Common myeloid progenitor, CD34-positive (primary cell): ENCODE measurements at places on chromosomes 5 and 9.

- H3K27ac ChIP-seq: no peak overlapping the region
- DNase-seq: peak; percentile 73
- H3K27me3 ChIP-seq: no peaks in the 10 kb centered on the region
- no peaks in the 10 kb centered on the region for H3K36me3 ChIP-seq
- H3K4me1 ChIP-seq: no peaks in the 10 kb centered on the region
These were observed 32.5 kb downstream of the ANXA1 start for GRCh38 chr9:73183917-73184861.

DNA sequence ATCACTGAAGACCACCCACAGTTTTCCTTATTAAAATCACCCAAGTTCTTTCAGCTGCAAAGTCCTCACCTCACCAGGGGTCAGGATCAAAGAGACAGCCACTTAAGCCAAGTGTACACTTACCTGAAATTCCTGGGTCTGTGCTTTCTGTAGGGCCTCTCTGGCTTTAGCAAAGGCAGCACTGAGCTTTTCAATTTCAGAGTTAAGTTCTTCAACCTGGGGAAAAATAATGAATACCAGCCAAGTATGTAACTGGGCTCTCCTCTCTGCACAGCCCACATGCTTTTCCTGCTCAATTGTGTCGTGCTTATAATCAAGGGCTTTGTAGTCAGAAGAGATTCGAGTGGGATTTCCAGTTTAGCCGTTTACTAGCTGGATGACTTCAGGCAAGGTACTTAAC is 55.1 kb downstream of the CDK5RAP2 start:
- no peaks in the 10 kb centered on the region for H3K27me3 ChIP-seq
- H3K4me3 ChIP-seq: no peak overlapping the region
- DNase-seq: no peak
- no peaks in the 10 kb centered on the region for H3K4me1 ChIP-seq
- peaks cover 73% of the 10 kb centered on the region for H3K36me3 ChIP-seq
- no peak overlapping the region for H3K27ac ChIP-seq

DNA sequence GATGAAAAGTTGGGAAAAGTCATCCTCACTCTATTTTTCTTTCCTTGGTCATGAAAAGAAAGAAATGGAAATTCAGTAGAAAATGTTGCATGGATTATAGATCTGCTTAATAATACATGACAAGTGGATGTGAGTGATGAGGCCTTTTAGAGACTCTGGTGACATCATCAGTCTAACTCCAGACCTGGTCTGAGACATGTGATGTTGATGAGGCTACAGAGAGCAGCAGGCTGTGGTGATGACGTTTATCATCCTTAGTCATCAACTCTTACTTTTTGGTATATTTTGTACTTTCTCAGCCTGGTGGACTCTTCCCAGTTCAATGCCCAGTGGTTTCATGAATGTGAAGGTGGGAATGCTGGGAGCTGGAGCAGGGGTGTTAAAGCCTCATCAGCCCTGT is 116.4 kb downstream of the TTLL11 start:
- no peak overlapping the region for H3K4me3 ChIP-seq
- no peak overlapping the region for H3K27ac ChIP-seq
- no peaks in the 10 kb centered on the region for H3K4me1 ChIP-seq
- no peaks in the 10 kb centered on the region for H3K36me3 ChIP-seq

GRCh38 chr9:86281593-86282076 is 703 bp downstream of the ISCA1 start:
- peak overlapping the region; percentile 93 for H3K4me3 ChIP-seq
- H3K27ac ChIP-seq: peak overlapping the region; percentile 88
- no peaks in the 10 kb centered on the region for H3K27me3 ChIP-seq
- H3K36me3 ChIP-seq: peaks cover 7% of the 10 kb centered on the region
- DNase-seq: no peak

GRCh38 chr5:141716009-141716408 is 34.0 kb upstream of the ARAP3 start:
- no peaks in the 10 kb centered on the region for H3K27me3 ChIP-seq
- DNase-seq: no peak

DNA sequence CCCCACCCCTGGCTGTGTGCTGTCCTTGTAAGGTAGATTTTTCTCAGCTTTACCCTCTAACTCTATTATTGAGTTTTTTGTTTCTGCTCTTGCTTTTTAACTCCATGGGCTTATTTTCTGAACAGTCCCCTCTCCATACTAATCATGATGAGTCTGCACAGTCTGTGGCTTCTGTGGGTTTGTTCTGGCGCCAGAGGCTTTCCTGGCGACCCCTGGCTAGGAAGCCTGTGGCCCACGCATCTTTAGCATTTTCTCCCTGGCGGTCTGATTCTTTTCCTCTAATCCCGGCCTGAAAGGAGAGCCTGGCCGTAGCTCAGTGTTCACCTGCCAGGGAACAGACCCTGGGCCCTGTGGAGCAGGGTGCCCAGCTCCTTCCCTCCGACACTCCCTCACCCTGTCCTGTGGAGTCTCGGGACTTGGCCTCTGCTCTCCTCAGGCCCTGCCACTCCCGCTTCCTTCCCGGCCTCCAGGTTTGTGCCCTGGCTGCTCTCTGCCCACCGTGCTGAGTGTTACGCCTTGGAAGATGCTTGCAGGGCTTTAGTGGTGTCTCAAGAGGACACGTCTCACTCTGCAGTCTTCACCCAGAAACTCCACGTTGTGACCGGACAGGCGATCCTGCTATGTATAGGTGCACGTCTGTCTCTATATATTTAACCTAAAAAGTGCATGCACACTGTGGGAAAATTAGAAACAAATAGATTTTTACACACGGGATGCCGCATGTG is 31.7 kb upstream of the LRRC14B start:
- peak; percentile 45 for DNase-seq
- peaks cover 21% of the 10 kb centered on the region for H3K4me1 ChIP-seq
- H3K36me3 ChIP-seq: peaks cover 9% of the 10 kb centered on the region
- peaks cover 5% of the 10 kb centered on the region for H3K27me3 ChIP-seq

- no peaks in the 10 kb centered on the region for H3K4me1 ChIP-seq
- H3K27ac ChIP-seq: no peak overlapping the region
- H3K4me3 ChIP-seq: no peak overlapping the region
- no peak for DNase-seq
- H3K36me3 ChIP-seq: no peaks in the 10 kb centered on the region
These were observed 262.9 kb upstream of the TRPM3 start for GRCh38 chr9:71384343-71384742.

DNA sequence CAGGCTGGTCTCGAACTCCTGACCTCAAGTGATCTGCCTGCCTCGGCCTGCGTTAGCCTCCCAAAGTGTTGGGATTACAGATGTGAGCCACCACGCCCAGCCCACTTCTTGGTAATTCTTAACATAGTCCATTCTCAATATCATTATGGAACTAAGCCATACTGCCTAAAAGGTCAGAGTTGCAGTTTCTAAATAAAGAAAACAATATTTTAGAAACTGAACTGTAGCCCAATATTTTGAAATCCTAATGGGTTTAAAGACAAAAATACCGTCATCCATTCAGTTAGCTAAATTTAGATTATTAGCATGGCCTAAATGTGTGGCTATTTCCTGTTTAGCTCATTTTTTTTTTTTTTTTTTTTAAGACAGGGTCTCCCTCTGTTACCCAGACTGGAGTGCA is 99.5 kb downstream of the USP20 start:
- no peak overlapping the region for H3K4me3 ChIP-seq
- H3K4me1 ChIP-seq: peaks cover 31% of the 10 kb centered on the region
- H3K27ac ChIP-seq: no peak overlapping the region
- no peak for DNase-seq
- peaks cover 6% of the 10 kb centered on the region for H3K36me3 ChIP-seq
- H3K27me3 ChIP-seq: no peaks in the 10 kb centered on the region

GRCh38 chr5:121805911-121806310 is 45.8 kb upstream of the FTMT start:
- H3K36me3 ChIP-seq: no peaks in the 10 kb centered on the region
- no peak for DNase-seq
- no peak overlapping the region for H3K4me3 ChIP-seq
- H3K27me3 ChIP-seq: no peaks in the 10 kb centered on the region

- H3K27me3 ChIP-seq: peaks cover 22% of the 10 kb centered on the region
- DNase-seq: no peak
- H3K27ac ChIP-seq: no peak overlapping the region
- H3K4me1 ChIP-seq: no peaks in the 10 kb centered on the region
- peaks cover 19% of the 10 kb centered on the region for H3K36me3 ChIP-seq
These were observed 1.0 kb upstream of the MAMDC4 start for GRCh38 chr9:136850866-136851775.

DNA sequence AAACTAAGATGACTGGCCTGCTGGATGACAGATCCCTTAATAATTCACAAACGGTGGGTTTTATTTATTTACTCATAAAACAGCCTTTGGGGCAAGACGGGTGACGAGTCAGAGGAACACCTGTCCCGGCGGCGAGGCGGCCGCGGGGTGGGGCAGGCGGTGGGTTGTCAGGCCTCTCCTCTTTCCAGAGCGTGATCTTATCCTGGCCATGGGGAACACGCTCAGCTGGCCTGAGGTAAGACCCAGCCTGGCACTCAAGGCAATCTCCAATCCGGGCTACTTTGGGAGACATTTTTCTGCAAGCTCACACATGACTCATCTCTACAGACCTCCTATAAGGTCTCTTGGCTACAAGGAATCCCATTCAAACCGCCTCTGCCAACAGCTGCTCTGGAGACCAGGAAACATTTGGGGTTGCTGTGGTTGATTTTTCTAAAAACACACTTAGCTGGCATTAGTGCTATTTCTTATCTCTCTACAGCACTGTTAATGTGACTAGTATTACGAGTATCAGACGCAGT is 6.3 kb downstream of the RAPGEF1 start:
- H3K4me3 ChIP-seq: peak overlapping the region; percentile 56
- no peaks in the 10 kb centered on the region for H3K27me3 ChIP-seq
- H3K36me3 ChIP-seq: no peaks in the 10 kb centered on the region
- H3K27ac ChIP-seq: peak overlapping the region; percentile 75
- peak; percentile 94 for DNase-seq

GRCh38 chr9:69502671-69503301 is 169.4 kb downstream of the APBA1 start:
- no peak overlapping the region for H3K27ac ChIP-seq
- H3K4me3 ChIP-seq: no peak overlapping the region
- H3K27me3 ChIP-seq: no peaks in the 10 kb centered on the region
- no peak for DNase-seq
- H3K36me3 ChIP-seq: no peaks in the 10 kb centered on the region

DNA sequence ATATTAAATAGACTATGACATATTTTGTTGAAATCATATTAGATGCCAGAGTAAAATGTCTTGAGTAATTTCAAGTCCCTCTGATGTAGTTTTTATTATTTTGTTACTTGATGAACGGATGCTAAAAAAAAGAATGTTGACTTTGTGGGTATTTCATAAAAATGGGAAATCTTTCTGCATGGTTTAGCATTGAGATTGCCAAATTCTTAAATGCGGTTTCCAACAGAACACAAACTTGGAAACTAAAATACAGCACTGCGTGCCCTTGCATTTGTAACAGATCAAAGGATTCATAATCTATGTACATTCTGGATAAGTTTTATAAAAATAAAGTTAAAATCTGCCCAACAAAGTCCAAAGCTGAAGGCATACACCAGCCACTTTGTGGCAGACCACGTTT is 425.5 kb upstream of the DAB2 start:
- no peaks in the 10 kb centered on the region for H3K4me1 ChIP-seq
- H3K4me3 ChIP-seq: no peak overlapping the region
- no peaks in the 10 kb centered on the region for H3K36me3 ChIP-seq
- H3K27ac ChIP-seq: no peak overlapping the region
- no peak for DNase-seq

DNA sequence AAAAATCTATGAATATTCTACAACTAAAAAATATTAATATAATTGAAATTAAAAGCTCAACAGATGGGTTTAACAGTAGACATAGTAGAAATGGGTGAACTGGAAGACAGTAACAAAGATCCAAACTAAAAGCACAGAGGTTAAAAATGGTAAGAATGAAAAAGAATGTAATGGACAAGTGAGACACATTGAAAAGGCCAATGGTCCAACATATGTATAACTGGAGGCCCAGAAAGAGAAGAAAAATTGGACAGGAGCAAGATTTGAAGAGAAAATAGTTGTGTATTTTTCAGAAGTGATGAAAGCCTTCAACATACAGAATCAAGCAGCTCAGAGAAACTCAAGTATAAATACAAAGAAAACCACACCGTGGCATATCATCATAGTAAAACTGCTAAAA is 58.6 kb downstream of the PCDHGC5 start:
- no peak overlapping the region for H3K4me3 ChIP-seq
- H3K36me3 ChIP-seq: peaks cover 67% of the 10 kb centered on the region
- DNase-seq: peak; percentile 46
- peaks cover 2% of the 10 kb centered on the region for H3K4me1 ChIP-seq
- H3K27ac ChIP-seq: no peak overlapping the region
- no peaks in the 10 kb centered on the region for H3K27me3 ChIP-seq

DNA sequence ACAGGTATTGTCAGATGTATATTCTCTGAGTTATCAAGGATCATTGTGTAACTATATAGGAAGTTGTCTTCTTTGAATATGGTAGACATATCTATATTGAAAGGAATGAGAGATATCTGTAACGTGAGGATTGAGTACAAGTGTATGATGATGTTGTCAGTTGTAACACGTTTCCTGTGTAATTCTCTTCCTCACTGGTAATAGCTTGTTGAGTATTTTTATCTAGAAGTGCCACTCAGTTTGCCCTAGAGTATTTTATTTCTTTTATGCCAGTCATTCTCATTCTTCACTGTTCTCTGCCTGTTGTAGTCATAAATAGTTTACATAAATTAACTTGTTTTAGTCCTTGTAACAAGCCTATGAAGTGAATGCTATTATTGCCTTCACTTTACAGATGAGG is 172.1 kb downstream of the BAAT start:
- no peak overlapping the region for H3K4me3 ChIP-seq
- no peaks in the 10 kb centered on the region for H3K27me3 ChIP-seq
- H3K36me3 ChIP-seq: no peaks in the 10 kb centered on the region
- DNase-seq: no peak
- H3K27ac ChIP-seq: no peak overlapping the region

DNA sequence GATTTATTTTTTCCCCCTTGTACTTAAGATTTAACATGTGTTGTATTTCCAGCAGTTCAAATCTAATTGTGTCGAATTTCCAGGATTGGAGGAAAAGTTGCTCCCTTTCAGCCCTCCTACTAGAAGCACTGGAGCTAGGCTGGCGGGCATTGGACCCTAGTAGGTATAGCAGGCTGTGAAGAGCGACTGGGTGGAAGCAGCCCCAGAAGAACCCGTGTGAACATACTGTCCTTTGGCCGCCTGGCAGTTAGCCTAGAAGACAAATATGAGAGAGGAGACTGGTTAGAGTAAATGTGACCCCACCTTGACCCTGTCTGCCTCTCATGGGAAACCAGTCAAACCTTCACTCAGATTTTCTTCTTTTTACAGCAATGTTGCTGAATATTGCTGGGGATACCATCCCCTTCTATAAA is 13.9 kb downstream of the ALDOB start:
- no peak for DNase-seq
- peaks cover 3% of the 10 kb centered on the region for H3K4me1 ChIP-seq
- H3K4me3 ChIP-seq: no peak overlapping the region
- no peak overlapping the region for H3K27ac ChIP-seq

DNA sequence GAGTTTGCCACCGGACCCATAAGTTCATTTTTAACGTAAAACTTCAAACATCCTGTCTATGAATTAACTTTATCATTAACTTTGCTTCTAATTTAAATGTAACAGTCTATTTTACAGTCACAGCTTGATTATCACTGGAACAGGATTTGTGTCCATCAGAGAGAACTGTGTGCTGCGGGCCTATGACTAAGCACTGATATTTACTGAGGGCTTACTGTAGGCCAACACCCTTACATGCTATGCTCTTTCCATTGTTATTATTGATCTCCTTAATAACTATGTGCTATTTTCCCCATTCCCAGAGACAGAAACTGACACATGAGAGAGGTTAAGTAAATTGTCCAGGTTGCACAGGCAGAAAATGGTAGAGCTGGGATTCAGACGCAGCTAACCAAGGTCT is 24.0 kb upstream of the GPR151 start:
- H3K27ac ChIP-seq: no peak overlapping the region
- no peaks in the 10 kb centered on the region for H3K4me1 ChIP-seq
- DNase-seq: no peak
- no peak overlapping the region for H3K4me3 ChIP-seq
